ENCODE measurements at places on chromosomes 7 and 10.

DNA sequence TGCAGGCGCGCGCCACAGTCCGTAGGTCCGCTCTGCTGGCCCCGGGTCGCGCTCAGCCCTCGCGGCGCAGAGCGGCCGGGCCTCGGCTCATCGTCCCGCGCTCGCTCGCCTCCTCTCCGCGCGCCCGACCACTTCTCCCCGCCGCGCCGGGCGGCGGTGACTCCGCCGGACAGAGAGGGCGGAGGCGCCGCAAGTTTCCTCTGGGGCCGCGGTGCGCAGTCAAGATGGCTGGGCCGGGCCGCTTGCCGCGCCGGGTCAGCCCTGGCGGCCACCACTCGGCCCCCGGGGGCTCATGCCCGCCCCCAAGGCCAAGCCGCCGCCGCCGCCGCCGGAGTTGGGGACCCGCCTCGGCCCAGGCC, 441 bp downstream of the FZD8 start:
- no peak for DNase-seq

- no peak for DNase-seq
These were observed 27.0 kb downstream of the SPAG6 start for GRCh38 chr10:22372298-22372697.

- no peak for DNase-seq
These were observed 12.7 kb downstream of the FAM241B start for GRCh38 chr10:69642747-69643146.

DNA sequence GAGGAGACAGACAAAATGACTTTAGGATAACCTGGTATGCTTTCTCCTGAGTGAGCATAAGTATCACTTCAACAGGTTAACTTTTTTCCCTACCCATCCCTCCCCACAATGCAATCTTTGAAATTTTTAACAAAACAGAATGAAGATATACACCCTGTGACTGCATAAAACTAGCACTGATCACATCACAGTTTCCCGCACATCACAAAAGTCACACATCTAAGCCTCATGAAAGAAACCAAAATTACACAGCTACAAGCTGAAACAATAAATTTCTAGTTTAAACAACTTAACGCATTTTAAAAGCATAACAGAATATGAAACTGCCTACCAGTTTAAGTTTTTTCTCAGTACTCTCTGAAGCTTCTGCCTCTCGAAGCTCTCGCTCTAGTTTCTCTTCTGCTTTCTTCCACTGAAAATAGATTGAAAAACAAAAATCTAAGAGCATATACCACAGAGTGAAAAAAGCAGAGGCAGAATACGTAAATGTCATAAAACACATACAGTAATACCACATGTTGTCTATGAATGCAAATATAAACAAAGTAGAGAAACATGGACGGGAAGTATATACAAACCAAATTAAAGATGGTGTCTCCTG, 18.1 kb downstream of the NOC3L start:
- DNase-seq, result peak; percentile 68

DNA sequence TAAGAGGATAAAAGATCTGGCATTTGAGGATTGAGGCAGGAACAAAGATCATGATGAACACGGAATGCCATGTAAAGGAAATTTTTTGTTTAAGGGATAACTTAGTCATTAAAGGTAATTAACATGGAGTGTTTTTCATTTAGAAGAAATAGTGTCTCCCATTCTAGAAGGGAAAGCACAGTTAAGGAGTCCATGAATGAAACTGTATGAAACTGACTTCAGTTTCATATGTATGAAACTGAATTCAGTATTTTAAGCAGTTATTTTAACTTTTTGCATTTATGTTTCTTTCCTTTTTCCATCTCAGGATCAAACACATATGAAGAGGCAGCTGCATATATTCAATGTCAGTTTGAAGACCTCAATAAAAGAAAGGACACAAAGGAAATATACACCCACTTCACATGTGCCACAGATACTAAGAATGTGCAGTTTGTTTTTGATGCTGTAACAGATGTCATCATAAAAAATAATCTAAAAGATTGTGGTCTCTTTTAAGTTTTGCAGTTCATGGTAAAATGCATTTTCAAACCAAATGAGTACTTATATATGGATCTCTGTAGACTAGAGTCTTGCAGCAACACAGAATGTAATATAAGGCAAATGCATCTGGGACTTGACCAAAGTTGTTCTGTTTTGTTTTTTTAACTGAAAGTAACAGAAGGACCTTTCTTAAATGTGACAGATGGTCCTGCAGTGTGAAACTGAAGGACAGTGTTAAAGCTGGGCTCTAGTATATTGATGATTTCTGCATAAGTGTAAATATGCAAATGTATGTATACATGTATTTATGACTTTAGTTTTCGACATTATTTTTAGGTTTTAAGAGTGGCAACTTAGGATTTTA, 82.6 kb downstream of the GNAI1 start:
- no peak for DNase-seq
